ENCODE measurements at places on chromosomes 11 and 22.

GRCh38 chr11:130786586-130786985 lies 129.7 kb downstream of the SNX19 start:
- DNase-seq: no peak

DNA sequence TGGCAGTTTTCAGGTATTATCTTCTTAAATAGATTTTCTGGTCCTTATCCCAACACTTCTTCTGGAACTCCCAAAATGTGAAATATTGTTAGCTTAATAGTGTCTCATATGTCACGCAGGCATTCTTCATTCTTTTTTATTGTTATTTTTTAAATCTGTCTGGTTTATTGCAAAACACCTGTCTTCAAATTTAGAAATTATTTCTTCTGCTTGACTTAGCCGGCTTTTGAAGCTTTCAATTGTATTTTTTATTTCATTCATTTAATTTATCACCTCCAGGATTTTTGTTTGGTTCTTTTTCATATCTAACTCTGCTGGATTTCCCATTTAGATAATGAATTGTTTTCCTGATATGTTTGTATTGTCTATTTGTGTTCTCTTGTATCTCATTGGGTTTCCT lies 49.9 kb downstream of the KCNQ1OT1 start:
- no peak for DNase-seq

DNA sequence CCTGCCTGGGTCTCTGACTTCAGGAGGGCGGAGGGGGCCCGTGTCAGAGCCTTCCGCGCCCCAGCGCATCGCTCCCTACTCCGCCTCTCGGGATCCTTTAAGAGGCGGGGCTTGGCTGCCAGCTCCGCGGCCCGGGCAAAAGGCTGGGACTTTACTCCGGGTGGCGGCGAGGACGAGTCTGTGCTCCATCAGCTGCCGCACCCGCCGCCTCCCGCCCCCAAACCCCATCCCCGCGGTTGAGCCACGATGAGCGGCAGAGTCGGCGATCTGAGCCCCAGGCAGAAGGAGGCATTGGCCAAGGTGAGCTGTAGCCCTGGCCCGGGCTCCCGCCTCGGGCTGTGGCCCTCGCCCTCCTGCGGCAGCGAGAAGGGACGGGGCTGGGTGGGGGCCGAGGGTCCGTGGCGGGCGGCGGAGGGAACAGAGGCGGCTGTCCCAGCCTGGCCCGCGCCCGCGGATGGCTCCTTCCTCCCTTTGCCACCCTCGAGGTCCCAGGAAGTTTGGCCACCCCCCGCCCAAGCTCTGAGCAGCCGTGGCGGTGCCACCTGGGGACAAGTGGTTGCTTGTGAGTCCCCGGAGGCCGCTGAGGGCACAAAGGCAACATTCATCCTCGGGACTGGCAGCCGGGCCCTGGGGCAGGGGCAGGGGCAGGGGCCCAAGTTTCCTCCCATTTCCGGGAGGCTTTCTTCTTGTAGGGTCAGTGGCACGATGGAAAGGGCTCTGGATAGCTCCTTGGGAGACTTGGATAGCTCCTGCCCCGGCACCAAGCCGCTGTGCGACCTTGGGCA lies at the start of gene SEC14L2:
TSS of gene SEC14L2 (plus strand) at position 148 of the 785 bp plus-strand sequence. CDS start at position 247, 99 bp downstream.
- DNase-seq: no peak

GRCh38 chr11:126411971-126412381 lies 56.5 kb downstream of the ST3GAL4 start:
- DNase-seq: no peak

DNA sequence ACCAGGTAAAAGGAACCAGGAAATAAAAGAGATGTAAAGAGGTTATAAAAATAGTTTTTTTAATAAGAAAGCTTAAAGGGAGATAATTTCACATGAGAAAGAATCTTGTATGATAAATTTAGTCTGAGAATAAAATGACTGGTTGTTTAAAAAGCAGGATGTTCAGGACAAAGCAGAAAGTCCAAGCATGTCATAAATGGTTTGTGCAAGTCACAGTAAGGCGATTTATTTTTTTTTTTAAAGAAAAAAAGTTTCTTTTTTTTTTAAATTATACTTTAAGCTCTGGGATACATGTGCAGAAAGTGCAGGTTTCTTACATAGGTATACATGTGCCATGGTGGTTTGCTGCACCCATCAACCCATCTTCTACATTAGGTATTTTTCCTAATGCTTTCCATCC lies 30.8 kb downstream of the GLYATL2 start:
- peak; percentile 16 for DNase-seq

- no peak for DNase-seq
These were observed 1256.7 kb downstream of the LRRC4C start for GRCh38 chr11:40202589-40203270.

GRCh38 chr11:27120211-27120610 lies 79.6 kb downstream of the BBOX1 start:
- DNase-seq: no peak

DNA sequence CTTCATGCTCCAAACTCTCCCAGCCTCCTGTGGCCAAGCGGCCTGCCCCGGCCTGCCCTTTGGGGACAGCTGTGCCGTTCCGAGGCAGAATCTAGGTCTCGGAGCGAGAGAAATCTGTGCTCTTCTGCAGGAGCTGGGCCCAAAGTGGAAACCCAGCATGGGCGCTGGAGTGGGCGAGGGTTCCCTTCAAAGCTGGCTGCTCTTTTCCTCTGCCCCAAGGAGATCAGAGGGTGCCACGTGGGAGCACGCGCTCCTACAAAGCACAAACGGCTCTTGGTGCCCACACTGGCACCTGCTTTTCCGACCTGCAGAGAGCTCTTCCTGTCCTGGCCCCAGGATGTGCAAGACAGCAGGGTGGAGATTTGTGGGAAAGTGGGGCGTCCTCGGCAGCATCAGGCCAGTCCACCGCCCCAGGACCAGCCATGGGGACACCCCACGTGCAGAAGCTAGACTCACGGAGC lies 6.9 kb downstream of the OSBPL5 start:
- no peak for DNase-seq

DNA sequence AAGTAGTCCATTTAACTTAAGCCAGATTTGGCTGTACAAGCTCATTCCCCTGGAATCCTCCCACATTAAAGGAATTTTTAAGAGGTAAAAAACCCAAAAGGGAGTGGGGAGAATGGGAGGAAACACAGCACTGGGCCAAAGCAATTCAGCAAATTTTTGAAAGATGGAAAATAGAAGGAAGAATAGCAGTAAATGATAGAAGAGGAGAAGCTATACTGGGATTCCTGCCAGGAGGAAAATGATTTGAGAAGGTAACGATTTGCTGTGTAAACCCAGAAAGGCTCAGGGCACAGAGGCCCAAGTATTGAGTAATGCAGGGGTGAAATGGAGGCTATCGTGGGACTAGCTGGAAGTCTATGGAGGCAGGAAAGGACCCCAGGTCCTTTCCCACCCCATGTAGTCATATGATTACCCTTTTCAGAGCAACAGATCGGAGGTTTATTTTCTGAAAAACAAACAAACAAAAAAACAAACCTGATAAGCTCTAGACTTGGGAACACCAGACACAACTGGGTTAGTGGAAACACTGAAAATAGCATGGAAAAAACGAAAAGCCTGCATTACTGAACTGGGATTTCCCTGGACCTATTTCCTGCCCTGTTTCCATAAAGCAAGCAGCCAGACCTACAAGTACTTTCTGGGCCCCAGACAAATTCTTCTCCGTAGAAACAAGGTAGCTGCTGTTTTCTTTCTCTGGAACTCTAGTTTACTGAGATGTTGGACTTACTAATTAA lies 140.0 kb downstream of the SWAP70 start:
- DNase-seq: no peak

- DNase-seq: peak; percentile 64
These were observed 52.8 kb upstream of the TENM4 start for GRCh38 chr11:79493555-79494171.

GRCh38 chr11:10666556-10667520 lies 26.7 kb downstream of the IRAG1 start:
- no peak for DNase-seq

GRCh38 chr11:6027501-6027900 lies 3.1 kb downstream of the OR56A1 start:
- no peak for DNase-seq

DNA sequence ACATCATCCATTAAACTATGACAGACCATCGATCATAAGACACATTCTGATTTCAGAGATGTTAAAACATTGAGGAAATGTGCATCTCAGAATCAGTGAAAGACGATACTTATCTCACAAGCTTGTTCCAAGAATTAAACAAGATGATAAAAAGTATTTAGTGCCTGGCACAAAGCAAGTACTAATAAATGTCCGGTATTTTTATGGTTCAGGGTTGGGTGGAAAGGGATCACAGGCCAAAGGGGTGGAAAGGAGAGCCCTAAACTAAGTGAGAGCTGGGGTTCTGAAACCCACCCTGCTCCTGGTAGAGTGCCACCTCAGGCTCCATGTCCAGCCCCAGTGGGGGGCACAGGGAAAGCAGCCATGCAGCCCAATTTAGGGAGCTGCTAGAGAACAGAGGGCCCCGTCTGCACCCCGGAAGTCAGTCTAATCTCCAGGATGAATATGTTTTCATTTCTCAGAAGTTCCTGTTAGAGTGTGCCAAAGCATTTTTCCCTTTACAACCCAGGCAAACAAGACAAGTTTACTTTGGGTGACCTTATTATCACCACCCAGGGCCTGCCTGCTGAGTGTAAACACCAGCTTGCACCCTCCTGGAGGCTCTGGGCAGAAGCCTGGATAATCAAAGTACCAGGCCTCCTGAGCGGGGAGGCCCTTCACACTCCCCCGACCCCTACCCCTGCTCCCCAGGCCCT lies 3.8 kb upstream of the CREB3L1 start:
- no peak for DNase-seq

GRCh38 chr11:126426820-126427749 lies 71.6 kb downstream of the ST3GAL4 start:
- DNase-seq: peak; percentile 71

DNA sequence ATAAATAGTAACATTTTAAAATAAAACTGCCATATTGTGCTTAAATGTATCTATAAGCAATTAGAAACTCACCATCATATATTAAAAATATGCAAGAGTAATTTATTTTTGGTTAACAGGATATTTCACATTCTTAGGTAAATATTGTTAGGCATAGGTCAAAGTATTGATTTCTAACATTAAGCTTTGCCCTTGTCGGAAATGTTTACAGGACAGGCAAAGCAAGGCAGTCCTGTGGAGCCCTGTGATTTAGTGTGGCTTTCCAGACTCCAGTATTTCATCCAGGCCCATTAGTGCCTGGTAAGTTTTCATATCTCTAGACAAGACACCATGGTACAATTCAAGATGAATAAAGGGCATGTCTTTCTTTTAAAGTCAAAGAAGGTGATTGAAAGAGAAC lies 114.9 kb upstream of the LARGE1 start:
- DNase-seq: no peak

- no peak for DNase-seq
These were observed 60.2 kb downstream of the LRP5 start for GRCh38 chr11:68372625-68373024.

GRCh38 chr11:67299471-67300191 lies 3.7 kb upstream of the SSH3 start:
- no peak for DNase-seq

GRCh38 chr22:44685384-44686056 lies 16.5 kb upstream of the PRR5 start:
- DNase-seq: peak; percentile 68

- no peak for DNase-seq
These were observed 178.5 kb upstream of the GUCY1A2 start for GRCh38 chr11:107196732-107197131.

- DNase-seq: no peak
These were observed 11.4 kb downstream of the PAX6 start for GRCh38 chr11:31799435-31800397.

DNA sequence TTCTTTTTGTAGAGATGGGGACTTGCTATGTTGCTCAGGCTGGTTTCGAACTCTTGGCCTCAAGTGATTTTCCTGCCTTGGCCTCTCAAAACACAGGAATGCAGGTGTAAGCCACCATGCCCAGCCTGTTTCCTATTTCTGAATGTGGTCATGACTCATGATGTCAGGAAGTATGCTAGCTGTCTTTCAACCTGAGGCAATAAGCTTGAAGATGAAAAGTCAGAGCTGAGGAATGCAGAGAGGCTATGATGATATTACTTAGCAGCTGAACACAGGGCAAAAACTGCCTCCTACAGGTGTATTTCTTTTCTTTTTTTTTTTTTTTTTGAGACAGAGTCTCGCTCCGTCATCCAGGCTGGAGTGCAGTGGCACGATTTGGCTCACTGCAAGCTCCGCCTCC lies 9.0 kb upstream of the NUCB2 start:
- peak; percentile 73 for DNase-seq

Data from NB4 (cell line).